GOT3 (cell line): ENCODE measurements at places on chromosomes 2 and 18.

- no peak for DNase-seq
Measured at GRCh38 chr2:56680971-56681631, 497.3 kb downstream of the CCDC85A start.

DNA sequence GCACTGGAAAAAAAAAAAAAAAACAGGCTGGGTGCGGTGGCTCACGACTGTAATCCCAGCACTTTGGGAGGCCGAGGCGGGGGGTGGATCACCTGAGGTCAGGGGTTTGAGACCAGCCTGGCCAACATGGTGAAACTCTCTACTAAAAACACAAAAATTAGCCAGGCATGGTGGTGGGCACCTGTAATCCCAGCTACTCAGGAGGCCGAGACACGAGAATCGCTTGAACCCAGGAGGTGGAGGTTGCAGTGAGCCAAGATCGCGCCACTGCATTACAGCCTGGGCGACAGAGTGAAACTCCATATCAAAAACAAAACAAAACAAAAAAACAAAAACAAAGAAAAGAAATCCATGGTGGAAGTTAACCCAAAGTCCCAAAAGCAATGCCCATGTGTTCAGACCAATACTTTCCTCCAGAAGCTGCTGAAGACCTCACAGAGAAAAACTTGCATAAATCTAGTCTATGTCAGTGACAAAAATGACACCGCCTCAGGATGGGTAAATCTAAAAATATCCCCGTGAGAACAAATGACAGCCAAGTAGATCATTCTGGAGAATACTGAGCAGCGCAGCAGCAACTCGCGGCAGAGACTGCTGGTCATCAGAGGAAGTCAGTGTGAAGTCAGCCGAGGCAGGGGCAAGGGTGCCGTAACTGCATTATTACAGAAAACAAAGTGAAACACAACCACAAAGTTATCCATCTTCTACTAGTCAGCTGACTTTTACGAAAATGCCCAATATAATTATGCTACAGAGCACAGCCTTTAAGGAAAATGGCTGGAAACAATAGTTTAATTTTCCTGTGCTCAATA, 41.0 kb downstream of the LPIN2 start:
- no peak for DNase-seq

DNA sequence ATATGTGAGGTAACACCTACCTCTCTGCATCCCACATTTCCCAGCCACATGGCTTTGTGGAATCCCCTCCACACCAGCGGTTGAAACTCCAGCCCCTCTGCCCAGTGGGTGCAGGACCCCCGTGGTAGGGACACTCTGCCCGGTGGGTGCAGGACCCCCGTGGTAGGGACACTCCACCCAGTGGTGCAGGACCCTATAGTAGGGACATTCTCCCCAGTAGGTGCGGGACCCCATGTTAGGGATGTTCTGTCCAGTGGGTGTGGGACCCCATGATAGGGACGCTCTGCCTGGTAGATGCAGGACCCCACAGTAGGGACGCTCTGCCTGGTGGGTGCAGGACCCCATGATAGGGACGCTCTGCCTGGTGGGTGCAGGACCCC, 11.5 kb downstream of the COPS9 start:
- no peak for DNase-seq

DNA sequence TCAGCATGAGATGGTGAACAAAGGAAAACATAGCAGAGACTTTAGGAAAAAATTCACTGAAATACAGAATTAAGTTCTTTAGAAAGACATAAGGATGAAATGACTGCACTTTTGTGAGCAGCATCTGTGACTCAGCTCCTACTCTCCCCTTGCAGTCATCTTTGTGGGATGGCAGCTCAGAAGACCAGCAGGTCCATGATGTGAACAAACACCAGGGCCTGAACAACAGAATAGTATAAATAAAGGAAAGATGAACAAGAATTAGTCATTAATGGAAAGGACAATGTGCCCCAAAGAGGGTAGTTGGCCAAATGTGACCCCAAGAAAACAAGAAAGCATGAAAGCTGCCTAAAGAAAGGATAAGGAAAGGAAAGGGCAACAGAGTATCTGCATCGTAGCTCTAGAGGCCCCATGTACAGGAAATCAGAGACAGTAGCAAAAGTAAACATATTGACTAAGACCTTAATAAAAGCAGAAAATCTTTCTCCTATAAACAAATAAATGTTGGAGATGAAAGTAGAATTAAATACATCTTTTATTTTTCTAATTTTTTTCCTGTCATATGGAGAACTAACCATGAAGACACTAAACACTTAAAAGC, 318.0 kb downstream of the ZEB2 start:
- no peak for DNase-seq

DNA sequence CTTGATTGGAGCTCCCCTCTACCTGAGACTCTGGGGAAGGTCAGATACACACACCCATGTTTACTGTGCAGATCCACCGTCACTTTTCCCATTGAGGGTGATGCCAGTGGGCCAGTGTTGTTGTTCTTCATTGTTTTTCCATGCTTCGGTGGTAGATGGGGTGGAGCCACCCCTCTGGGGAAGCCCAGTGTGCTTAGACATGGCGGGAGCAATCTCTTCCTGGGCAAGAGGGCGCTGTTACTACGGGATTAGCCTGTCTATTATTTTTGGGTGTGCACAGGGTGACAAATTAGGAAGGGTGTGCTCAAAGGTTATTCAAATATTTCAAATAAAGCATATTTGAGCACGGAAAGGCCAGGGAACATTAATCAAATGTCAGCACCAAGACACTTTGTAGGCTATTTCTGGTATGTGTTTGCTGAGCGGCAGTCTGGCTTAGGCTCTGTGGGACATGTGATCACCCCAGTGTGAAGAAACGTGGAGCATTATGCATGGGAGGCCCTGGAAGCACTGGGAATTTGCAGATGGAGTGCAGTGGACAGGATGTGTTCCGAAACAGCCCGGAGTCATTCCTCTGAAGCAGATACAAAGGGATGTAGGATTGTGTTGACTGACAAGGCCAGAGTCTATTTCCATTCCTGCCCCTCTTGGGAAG, 34.8 kb upstream of the SMIM21 start:
- no peak for DNase-seq

DNA sequence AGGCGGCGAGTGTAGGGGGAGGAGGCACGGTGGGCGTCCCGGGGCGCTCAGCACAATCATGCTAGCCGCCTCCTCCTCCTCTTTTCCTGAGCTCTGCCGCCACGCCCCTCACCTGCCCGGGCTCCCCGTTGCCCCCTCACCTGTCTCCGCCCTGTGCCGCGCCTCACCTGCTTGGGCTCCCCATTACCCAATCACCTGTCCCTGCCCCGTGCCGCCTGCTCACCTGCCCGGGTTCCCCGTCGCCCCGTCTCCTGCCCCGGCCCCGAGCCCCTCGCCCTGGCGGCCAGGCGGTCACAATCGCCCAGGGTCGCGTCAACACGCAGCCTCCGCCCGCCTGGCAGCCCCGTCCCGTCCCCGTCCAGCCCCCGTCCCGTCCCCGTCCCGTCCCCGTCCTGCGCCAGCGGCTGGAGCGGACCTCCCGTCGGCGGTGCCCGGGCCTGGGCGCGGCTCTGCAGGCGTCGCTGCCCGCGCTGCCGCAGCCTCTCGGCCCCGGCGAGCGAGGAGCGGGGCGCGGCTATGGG, at the start of gene DCDC2C:
TSS of gene DCDC2C (plus strand) at position 340 of the 521 bp plus-strand sequence. CDS start at position 517, 177 bp downstream.
- DNase-seq, result no peak

GRCh38 chr2:52632543-52632942, 1135.1 kb upstream of the CHAC2 start:
- DNase-seq, result no peak

DNA sequence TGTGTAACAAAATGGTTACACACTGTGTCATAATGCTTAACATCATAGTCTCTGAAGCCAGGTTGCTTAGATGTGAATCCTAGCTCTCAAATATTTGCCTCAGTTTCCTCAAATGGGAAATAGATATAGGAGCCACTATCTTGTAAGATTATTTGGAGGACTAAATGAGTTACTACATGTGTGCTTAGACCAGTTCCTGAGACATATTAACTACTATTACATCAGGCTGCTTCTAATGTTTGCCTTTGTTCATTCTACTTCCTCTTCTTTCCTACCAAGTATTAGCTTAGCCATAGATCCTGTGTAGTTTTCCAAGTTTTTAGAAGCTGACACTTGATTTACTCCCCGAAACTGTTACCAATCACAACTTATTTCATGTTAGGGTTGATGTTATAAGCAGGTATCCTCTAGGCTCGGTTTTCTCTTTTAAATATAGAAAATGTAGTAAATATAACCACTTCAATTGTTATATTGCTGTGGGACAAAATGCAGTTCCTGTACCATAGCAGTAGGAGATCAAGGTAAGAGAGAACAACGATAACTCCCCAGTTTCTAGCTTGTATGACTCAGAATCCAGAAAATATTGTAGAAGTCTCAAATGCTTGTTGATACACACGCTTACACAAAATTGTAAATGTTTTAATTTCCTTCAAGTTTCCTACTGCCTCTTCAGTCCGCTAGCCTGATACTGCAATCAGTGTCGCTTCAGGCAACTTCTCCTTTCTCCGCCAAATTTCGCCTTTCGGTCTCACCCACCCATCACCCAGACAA, 751 bp upstream of the DNAJC10 start:
- DNase-seq, result no peak

GRCh38 chr2:98800330-98801064, 69.6 kb upstream of the MGAT4A start:
- DNase-seq, result no peak

DNA sequence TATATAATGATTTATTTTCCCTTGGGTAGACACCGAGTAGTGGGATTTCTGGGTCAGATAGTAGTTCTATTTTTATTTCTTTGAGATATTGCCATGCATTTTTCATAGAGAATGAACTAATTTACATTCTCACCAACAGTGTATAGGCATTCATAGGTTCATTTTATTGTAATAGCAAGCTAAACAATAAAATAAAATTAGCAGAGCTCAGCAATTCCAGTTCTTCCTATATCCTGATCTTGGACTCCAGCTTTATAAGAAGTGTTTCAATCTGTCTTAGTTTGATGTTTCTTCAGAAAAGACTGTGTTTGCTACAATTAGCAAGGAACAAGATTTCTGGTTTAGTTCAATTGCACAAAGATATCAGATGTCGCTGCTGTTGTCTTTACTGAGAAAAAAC, 1024.4 kb upstream of the LRRTM1 start:
- no peak for DNase-seq

DNA sequence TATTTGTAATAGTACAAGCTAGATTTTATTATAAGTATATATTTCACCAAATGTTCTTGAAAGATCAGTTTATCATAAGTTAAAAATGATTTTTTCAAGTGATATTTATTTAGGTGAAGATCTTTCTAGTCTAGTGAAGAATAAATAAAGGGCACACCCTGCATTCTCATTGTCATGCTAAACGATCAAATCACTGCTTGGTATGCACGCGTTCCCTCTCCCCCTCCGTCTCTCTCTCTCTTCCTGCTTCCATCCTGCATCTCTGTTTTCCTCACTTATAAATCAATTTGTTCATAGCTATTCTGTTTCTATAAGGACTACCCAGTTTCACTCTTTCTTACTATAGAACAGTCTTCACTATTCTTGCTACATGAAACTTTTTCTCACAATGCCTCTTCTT, 1067.4 kb downstream of the LRP1B start:
- DNase-seq, result no peak

DNA sequence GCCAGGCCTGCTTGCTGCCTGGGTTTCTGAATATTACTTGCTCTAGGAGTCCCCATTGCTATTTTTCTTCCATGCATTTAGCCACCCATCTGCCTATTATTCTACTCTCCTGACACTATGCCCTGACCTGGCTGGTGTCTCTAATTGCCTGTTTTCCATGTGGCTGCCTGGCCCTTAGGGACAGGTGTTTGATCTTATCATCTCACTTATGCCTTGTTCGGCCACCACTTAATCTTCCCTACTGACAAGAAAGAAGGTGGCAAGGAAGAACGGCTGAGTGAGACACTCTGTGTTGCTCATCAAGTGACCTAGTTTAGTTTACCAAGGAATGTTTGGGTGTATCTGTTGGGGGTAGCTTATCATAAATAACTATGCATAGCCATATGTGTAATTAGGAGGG, 50.4 kb upstream of the RAPH1 start:
- DNase-seq, result no peak

- DNase-seq, result no peak
Measured at GRCh38 chr2:9844576-9844975, 1.3 kb downstream of the TAF1B start.

DNA sequence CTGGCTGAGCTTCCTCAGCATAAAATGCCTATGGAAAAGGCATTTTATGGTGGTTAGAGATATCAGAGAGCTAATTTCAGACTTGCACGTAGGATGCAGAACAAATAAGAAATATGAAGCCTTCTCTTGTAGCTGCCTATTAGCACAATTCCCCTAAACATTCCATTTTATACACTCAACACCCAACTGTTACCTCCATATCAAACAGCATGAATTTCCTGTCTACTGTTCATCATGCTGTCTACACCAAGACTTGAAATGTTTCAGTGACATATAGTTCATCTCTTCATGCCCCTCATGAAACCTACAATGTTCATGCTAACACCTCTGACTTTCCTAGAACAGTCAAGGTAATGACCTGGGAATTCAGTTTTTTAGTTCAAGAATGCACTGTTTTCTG, 249.9 kb downstream of the PIEZO2 start:
- DNase-seq, result no peak

GRCh38 chr2:71962911-71963694, 184.6 kb downstream of the CYP26B1 start:
- no peak for DNase-seq

- DNase-seq, result no peak
Measured at GRCh38 chr2:2698182-2699120, 367.4 kb upstream of the MYT1L start.

DNA sequence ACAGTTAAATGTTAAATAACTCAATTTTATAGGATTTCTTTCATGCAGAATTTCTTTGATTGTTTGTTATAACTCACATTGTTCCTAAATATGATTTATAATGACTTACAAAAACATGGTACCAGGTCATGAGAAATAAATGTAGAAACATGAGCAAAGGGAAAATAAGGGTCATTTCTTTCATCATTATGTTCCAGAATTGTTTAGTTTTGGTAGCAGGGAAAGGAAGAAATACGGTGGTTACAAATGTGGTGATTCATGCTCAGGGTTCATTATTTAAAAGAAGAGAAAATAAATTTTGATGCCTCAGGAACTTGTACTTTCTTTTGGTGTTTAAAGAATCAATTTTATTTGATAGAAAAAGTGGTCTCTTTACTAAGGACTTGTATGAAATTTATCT, 4.4 kb downstream of the LYPD6B start:
- DNase-seq, result no peak

DNA sequence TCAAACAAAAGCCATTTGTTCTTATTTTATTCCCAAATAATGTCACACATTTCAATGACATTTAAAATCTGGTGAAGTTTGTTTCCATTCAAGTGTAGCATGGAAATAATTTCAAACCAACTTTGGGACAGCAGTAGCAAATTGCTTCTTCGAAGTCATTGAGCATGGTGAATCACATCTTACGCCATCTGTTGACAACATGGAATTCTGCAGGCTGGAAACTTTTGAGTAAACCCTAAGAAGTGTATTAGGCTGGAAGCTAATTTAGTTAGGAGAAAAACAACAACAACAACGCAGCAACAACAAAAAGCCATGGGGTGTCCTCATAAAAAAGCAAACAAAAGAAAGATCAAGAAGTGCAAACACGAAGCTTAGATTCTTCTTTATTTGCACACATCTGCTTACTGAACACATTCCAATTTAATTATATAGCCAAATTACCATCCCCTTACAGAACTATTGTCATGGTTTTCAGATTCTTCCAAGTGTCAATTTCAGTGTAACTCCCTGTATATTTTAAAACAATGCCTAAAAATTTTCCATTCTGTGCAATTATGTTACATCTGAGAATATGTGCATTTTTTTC, 659.0 kb upstream of the CDH7 start:
- no peak for DNase-seq

- DNase-seq, result no peak
Measured at GRCh38 chr2:234161932-234162331, 111.4 kb downstream of the SPP2 start.

- DNase-seq, result no peak
Measured at GRCh38 chr2:203783496-203784203, 77.2 kb downstream of the CD28 start.
